ENCODE measurements at places on chromosomes 5 and 9. TPM values are rescaled to one million over a fixed set of nuclear protein-coding genes. Genes with fewer than 3 reads are reported as not detected.

WHRN gene
- 0.23 TPM for total RNA-seq

PLAC8L1 gene
- total RNA-seq: 0.79 TPM

AGXT2 gene
- not detected for total RNA-seq

IRGM gene
- total RNA-seq: not detected

TAF11L5 gene
- total RNA-seq: not detected

DNA sequence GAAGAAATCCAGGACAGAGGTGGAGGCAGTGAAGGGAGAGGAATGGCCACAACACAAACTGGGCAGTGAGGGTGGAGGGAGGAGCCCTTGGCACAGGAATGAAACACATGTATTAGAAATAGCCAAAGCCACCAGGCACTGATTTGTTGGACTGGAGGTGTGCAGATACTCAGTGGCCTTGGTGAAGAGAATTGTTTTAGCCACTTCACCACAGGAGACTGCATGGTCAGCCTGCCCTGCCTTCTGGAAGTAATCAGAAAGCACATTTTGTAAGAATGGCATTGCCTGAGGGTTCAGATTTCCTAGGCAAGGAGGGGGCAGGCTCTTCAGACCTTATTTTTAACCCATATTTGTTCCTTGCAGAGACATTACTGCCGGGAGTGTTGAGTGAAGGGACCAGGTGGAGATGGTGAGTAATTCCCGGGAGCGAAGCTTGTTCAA lies 2.2 kb downstream of the SGCD start:
- peak; percentile 61 for DNase-seq

DNA sequence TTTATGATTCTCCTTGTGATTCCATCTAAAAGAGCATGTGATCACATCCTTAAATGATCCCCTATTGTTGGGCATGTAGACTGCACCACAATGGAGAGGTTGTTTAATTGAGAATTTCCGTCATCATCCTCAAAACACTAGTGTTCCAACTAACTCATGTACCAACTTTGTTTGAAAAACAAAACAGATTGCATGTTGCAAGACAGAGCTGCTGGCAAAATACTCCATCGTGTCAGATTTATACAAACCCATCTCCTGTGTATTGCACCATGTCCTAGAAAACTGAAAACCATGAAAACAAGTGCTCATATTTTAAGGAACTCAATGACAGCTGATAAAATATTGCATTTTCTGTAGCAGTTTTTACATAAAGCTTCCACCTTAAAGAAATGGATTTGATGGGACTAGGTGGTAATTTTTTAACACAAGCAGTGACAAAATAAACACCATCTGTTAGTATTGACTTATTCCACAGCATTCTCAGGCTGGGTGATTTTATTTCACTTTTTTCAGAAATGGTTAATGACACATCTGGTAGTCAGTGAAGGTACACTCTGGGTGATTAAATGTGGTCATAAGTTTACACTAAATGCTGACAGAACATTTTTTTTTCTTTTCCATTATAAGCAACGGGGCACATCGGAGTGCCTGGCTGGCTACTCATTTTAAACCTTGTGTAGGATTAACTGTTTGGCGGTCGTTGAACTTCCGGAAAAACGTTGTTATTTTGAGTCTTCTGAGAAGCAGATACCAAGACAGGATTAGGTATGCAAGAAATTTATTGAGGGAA lies 602.9 kb upstream of the WWC1 start:
- no peak for DNase-seq

DNA sequence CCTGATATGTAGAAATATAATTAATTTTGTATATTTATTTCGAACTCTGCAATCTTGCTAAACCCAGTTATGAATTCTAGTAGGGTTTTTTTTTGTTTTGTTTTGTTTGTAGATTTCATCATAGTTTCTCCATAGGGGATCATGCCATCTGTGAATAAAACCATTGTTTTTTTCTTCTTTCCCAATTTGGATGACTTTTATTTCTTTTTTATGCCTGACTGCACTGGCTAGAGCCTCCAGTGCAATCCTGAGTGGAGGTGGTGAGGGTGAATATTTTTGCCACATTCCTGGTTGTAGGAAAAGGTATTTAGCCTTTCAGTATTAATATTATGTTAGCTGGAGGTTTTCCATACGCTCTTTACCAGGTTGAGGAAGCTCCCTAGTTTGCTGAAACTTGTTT lies 70.0 kb upstream of the GFPT2 start:
- no peak for DNase-seq

DNA sequence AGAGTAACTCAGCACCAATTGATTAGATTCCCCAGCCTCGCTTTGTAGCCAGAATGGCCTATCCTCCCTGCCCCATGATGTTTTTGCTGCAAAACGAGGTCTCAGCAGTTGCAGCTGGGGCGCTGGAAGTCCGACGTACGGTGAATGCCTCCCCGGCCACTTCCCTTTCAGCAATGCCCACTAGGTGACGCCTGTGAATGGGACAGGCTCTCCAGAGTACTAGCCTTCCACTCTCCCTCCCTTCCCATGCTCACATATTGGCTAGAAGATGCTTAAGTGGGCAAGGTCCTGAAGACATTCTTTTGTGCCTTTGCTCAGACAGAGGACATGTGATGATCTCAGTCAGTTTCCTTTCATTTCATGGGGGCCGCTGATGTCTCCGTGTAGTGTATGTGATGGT lies 50.8 kb downstream of the DMRT2 start:
- peak; percentile 41 for DNase-seq

DNA sequence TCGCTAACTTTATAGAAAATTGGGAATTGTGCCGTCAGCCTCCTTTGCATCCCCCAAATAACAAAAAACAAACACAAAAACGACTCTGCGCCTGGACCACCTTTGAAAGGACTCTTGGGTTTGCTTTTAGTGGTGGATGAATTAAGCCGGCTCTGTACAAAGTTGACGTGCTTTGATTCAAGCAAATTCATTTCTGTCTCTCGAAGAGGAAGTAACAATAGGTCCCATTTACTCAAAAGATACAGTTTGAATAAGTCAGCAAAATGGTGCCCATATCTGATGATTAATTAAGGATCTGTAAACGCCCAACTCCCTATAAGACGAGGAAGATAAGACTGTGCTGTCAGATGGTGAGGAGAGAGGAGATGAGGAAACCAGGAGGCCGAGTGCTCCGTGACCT lies 67.8 kb downstream of the AK8 start:
- DNase-seq: no peak

DNA sequence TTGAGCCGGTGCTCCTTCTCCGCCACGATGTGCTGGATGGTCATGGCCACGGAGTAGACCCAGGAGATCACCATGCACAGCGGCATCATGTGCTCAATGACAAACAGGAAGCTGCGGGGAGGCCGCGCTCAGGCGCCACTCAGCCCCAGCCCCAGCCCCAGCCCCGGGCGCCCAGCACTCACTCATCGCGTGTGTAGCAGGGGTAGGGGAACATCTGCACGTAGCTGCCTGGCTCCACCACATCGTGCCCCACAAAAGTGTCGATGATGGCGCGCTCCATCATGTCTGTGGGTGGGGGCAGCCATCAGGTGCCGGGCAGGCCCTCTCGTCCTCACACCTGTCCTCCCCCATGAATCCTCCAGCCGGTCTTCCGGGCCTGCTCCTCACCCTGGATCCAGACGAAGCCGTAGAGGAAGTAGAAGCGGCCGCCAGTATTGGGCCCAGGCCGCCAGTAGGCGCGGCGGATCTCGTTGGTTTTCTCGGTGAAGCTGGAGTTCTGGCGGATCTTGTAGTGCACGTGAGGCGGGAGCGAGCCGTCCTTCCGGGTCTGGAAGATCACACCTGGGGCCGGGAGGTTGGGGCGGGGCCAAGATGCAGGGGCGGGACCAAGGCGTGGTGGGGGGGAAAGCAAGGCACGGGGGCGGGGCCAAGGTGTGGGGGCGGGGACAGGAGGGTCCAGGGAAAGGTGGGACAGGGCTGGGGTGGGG lies 10.1 kb downstream of the ABCA2 start:
- DNase-seq: no peak

DNA sequence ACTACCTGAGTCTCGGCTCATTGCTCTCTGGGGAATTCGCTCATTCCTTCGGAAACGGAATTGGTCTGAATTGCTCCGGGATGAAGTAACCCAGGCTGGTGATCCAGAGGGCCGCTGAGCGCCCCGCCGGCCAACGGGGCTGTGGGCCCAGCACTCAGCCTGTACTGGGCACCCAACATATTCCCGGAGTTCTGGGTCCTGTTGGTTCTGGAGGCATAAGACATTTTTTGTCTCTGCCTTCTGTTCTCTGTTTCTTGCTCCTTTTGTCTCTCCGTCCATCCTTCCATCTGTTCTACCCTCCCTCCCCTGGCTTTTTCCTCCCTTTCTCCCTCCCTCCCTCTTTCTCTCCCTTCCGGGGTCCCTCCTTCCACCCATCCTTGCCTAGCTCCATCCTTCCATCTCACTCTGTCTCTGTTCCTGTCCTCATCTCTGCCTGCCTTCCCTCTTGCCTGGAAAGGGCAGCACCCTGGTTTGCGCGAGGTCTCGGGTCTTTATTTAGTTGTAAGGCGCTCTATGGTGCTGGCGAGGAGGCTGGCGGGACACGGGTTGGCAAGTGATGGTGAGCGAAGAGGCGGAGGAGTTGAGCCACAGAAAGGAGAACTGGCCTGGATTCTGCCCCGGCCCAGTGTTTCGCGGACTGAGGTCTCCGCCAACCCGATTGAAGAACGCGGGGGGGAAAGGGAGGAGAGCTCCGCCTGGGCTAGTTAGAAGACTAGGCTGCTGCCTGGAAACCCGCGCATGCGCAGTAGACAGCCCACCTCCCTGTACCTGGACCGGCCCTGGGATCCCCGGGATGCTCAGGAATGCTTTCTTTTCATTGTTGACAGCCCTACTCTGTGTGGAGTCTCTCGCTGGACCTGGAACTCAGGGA lies 1468.0 kb downstream of the FOXD4L5 start:
- DNase-seq: peak; percentile 80

DNA sequence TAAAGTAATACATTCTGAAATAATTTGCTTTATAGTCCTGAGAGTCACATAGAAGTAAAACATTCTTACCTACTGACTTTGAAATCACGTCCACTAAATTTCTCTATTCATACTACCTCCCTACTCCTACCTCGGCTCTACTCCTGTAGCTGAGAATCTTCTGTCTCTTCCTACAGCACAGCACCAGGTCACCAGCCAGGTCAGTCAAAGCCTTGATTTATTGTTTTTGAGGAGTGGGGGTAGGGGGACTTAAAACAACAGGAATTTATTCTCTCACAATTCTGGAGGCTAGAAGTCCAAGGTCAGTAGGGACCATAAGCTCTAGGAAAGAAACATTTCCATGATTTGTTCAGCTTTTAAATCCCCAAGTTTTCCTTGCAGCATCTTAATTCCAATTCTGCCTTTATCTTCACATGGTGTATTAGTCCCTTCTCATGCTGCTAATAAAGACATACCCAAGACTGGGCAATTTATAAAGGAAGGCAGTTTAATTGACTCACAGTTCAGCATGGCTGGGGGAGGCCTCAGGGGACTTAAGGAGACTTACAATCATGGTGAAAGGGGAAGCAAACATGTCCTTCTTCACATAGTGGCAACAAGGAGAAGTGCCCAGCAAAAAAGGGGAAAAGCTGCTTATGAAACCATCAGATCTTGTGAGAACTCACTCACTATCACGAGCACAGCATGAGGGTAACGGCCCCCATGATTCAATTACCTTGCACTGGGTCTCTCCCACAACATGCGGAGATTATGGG lies 49.6 kb upstream of the CCNG1 start:
- no peak for DNase-seq

DNA sequence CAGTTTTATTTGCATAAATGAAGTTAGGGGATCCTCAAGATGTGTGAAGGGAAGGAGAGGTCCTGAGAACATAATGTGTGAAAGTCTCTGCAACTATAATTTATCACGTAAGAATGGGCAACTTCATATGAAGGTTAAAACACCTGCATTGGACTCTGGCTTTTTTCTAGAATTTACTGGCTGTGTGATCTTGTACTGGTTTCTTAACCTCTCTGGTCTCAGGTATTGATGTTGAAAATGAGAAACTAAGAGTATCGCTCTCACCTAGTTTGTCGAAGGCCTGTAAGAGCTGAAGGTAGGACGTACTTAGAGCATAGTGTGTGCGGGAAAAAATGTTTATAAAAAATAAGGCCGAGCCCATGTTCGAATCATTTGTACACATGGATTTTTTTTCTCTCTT lies 280.5 kb downstream of the ICE1 start:
- DNase-seq: no peak

Data from heart right ventricle (tissue), 16 donors.